NCI-H446 (cell line): ENCODE measurements at places on chromosomes 13 and 19.
A peak's percentile ranks its signal among the peaks of the same experiment; 100 is the strongest.

- DNase-seq, result no peak
These were observed 24.0 kb downstream of the SKA3 start for GRCh38 chr13:21152251-21152899.

DNA sequence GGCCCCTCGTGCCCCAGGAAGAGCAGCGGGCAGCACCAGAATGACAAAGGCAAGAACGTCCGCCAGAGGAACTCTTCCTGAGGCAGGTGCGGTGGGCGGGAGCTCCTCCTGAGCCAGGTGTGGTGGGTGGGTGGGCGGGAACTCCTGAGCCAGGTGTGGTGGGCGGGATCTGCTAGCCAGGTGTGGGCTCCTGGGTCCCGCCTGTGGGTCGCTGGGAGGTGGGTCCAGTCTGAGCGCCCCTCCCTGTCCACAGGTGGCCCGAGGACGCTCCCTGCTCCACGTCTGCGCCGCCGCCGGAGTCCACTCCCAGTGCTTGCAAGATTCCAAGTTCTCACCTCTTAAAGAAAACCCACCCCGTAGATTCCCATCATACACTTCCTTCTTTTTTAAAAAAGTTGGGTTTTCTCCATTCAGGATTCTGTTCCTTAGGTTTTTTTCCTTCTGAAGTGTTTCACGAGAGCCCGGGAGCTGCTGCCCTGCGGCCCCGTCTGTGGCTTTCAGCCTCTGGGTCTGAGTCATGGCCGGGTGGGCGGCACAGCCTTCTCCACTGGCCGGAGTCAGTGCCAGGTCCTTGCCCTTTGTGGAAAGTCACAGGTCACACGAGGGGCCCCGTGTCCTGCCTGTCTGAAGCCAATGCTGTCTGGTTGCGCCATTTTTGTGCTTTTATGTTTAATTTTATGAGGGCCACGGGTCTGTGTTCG lies 7.0 kb upstream of the HCN2 start:
- no peak for DNase-seq

DNA sequence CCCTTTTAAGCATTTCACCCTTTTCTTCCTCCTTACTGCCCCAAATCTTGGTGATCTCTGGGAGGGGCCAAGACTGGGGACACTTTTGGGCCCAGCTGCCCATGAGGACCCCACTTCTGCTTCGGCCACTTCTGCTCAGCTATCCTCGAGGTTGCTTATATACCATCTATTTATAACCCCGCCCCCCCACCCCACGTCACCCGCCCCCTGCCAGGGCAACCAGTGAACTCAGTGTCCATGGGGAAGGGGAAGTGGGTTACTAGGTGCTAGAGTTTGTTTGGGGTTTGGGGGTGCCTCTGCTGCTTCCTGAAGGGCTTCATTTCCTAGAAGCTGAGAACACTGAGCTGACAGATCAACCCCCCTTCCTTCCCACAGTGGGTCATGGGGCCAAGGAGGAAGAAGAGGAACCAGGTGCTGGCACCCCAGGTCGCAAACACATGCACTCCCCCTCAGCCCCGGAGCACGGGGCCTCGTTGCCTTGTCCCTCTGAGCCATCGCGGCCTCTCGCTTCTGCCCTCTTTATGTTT lies 6.1 kb upstream of the ADGRE5 start:
- DNase-seq, result no peak

DNA sequence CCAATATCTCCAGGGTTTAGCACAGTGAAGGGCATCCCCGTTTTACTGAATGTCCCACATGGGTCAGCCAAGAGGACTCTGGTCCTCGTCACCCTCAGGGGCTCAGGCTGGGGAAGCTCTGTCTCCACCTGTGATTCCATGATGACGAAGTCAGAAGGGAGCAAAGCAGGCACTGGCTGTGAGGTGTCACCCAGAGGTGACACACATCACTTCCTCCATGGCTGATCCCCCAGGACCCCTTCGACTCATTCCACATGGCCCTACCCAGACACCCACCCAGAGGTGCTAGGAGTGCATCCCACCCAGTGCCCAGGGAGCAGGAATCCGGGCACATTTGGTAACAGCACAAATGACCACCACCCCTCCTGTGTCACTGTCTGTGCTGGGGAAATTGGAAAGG lies 145.2 kb upstream of the VSTM2B start:
- DNase-seq, result no peak

- DNase-seq, result no peak
These were observed 15.4 kb upstream of the CPAMD8 start for GRCh38 chr19:17041976-17042375.

GRCh38 chr19:18795540-18795939 lies 4.4 kb upstream of the COMP start:
- no peak for DNase-seq

GRCh38 chr13:20526664-20527063 lies 1.0 kb upstream of the CRYL1 start:
- no peak for DNase-seq

GRCh38 chr13:93963266-93964145 lies 516.0 kb downstream of the DCT start:
- no peak for DNase-seq

- DNase-seq, result peak; percentile 57
These were observed 13.2 kb upstream of the LATS2 start for GRCh38 chr13:21074546-21074945.

GRCh38 chr13:23531446-23531845 lies 38.8 kb upstream of the TNFRSF19 start:
- no peak for DNase-seq

DNA sequence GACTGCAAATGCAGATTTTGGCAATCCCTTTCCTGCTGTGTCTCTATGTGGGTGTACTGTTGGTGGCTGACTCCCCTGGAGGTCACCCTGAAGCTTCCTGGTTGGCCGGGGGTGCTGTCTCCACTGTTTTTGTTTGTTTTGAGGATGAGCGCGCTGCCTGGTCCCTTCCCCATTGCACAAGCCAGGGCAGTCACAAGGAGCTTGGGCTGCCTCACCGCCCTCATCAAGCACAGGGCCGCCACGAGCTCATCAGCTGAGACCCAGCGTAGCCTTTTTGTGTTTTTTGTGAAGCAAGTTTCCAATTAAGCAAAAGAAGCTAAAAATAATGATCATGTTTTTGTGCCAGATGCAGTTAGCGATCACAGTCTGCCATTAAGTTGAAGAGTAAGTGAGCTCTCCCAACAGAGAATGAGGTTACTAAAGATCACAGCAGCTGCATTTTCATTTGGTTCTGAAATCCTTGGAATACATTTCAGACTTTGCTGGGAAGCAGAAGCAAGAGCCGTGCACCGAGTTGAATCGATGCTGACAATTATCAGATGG lies 57.8 kb downstream of the GGACT start:
- DNase-seq, result no peak

DNA sequence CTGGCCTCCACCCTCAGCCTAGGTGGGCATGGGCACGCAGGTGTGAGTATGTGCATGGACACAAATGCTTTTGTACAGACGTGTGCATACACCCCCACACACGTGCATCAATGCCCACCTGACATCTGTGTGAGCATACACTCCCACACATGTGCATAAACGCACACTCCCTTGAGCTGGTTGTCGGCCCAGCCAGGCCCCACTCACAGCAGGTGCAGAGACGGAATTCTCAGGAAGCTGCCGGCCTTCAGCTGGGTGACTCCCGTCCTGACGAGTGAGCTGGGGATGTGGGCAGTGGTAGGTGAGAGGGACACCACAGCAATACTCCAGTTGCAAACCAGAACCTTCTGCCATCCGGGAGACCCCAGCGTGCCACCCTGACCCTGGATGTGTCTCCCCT lies 1.0 kb downstream of the LGI4 start:
- DNase-seq, result no peak

- DNase-seq, result no peak
These were observed 9.0 kb downstream of the NANOS3 start for GRCh38 chr19:13885826-13886365.

DNA sequence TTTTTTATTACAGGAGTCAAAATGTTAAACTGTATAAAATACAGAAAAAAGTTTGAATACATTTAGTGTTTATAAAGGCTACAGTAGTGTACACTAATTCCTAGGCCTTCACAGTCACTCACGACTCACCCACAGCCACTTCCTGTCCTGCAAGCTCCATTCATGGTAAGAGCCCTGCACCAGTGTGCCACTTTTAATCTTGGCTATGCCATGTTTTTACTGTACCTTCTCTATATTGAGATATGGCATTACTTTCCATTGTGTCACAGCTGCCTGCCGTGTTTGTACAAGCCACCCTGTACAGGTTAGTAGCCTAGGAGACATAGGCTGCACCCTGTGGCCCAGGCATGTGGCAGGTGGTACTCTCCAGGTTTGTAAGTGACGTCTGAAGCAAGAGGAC lies 32.1 kb downstream of the C1QTNF9 start:
- DNase-seq, result no peak

DNA sequence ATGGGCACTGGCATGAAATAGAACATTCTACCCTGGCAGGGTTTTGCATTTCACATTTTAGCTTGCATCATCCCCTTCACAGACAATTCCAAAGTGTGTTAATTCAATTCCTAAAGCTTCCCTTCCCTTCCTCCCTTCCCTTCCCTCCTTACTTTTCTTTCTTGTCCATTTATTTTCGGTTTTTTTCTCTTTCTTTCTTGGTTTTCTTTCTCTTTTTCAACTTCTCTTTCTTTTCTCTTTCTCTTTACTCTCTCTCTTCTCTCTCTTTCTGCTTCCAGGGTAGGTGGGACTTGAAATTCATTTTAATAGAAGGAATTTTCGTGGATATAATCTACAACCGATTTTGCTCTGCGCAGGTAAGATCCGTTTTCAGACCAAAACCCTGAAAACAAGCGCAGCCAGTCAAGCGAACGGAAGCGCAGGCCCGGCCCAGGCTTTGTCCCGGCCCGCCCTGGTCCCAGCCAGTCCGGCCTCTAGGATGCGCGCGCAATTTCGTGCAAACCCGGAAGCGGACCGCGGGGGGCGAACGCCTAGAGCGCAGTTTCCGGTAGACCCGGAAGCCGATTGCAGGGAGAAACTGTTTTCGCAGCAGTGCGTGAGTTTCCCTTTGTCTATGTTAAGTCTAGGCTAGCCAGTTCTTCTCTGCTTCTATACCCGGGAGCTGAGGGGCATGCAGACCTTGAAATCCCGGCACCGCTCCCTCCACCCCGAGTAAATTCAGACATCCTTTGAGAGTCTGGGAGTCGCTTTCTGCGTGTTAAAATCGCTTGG lies at the start of gene ZNF528:
TSS of gene ZNF528 (plus strand) at position 540 of the 771 bp plus-strand sequence. CDS start 4,165 bp downstream, outside the sequence.
- peak; percentile 59 for DNase-seq

DNA sequence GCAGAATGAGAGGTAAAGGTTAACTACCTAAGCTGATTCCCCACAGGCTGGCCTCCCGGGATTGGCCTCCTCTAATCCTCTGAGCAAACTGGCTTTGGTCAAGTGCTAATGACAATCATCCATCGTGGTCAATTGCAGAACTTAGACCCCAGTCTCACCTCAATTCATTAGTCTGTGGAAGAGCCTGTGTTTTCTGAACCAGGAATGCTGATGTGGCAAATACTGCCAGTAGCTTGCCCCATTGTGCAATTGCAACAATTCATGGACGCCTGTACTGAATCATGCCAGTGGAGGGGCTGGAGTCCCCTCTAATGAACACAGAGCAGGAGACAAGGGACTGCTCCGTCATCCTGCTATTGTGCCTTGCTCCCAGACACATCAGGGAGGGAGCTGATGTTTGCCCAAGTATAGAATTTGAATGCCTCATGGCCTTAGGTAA lies 1256.5 kb downstream of the EFNB2 start:
- DNase-seq, result no peak
